Hematopoietic multipotent progenitor cell treated with erythropoietin and hydrocortisone succinate and interleukin-3 and kit ligand, for 4 days (in vitro differentiated cells): ENCODE measurements at places on chromosomes 4 and X.

GRCh38 chrX:143635915-143636314 is at the start of gene SLITRK4:
Gene SLITRK4 (minus strand): TSS chrX:143636101. CDS start chrX:143631108, 4,993 bp downstream.
- no peak for DNase-seq

GRCh38 chr4:3320361-3321023 is 27.7 kb downstream of the RGS12 start:
- no peak for DNase-seq

DNA sequence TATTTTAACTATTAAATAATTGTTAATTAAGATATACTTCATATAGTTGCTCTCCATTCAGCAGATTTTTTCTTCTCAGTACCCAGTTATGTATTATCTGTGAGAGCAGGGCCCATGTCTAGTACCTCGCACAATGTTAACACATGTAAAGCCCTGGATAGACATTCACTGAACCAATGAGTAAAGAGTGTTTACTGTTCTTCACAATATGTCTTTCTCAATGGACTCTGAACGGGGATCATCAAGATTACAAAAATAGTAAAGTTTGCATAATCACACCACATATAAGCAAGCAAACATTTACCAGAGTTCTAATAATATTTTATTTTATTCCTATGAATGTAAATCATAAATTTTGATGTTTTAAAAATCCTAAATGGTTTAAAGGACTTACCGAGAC is 47.1 kb downstream of the FBXO8 start:
- no peak for DNase-seq

DNA sequence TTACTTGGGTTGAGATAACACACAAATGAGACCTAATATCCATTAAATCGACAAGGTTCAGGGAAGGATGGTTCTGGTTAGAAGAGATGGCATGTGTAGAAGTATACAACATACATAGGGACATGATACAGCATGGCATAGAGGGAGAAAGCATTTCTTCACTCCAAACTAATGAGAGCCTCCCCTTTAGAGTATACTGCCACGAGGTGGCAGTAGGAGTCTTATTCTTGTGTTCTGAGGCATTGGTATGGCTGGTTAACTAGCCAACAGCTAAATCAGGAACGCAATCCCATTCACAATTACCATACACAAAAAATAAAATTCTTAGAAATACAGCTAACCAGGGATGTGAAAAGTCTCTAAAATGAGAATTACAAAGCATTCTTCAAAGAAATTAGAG is 29.1 kb upstream of the TRO start:
- DNase-seq, result peak; percentile 69

DNA sequence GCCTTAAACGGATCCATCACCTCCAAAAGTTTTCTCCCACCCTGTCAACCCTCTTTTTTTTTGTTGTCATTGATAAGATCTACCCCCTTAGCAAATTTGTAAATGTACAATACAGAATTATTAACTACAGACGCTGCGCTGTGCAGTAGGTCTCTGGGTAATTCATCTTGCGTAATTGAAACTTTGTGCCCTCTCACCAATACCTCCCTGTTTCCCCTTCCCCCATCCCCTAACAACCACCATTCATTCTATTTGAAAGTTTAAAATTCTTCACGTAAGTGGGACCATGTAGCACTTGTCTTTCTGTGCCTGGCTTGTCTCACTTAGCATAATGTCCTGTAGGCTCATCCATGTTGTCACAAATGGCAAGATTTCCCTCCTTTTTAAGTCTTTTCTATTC is 45.8 kb upstream of the CLDN34 start:
- no peak for DNase-seq

- DNase-seq, result no peak
These were observed 18.7 kb downstream of the SGMS2 start for GRCh38 chr4:107843391-107843790.
